ENCODE measurements at places on chromosomes 11 and 22. TPM values are rescaled to one million over a fixed set of nuclear protein-coding genes. Genes with fewer than 3 reads are reported as not detected.

Gene CASP5
- not detected for total RNA-seq

Gene LIPT2
- 4.1 TPM for total RNA-seq

Gene BTBD18
- total RNA-seq, result not detected

Gene IGSF9B
- total RNA-seq, result 279 TPM

Gene DAGLA
- total RNA-seq, result 0.11 TPM

DNA sequence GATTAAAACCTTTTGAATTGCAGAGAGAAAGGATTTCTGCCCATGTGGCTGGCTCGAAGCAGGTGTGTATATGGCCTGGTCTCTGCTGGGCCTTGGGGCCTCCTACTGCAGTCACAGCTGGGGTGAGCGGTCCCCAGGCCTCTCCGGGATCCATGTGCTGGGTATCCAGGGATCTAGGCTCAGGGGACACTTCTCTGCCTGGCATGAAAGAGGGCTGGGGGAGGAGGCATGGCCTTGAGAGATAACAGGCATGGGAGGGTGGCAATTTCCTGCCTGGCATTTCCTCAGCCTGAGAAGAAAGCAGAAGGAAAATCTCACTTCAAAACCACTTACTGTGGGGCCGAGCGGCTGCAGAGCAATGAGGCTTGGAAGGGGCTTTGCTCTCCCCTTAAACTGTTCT lies 20.3 kb upstream of the PARVG start:
- no peak for ATAC-seq

- no peak for ATAC-seq
Measured at GRCh38 chr11:81700076-81700475, 1033.6 kb downstream of the FAM181B start.

GRCh38 chr11:46450846-46451477 lies 59.4 kb upstream of the CHRM4 start:
- ATAC-seq, result no peak

DNA sequence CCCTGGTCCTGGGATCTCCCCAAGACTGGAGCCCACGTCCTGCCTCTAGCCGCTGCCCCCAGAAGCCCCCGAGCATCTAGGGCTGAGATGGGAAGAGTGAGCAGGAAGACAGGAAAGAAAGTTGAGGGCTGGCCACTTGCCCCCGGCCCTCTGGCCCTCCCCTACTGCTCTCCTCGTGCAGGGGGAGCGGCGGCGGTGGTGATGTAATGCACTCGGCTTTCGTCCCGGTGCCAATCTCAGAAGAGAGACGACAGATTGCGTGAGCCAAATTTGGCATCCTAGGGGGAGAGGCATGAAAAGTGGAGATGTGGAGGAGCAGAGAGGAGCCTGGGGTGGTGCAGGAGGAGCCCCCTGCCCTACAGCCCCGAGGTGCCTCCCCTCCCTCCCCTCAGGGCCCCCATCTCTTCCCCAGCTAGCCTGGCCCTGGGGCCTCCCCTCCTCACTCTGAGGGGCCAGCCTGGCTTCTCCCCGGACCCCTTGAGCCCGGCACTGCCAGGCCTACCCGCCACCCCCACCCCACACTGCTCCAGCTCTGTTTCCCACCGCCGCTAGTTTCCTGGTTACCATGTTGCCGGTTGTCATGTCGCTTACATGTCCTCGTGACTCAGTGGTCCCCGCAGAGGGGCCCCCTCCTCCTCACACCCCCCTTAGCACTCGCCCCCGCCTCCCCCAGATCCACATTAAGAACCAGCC lies 2.5 kb downstream of the KCNJ4 start:
- ATAC-seq, result no peak

DNA sequence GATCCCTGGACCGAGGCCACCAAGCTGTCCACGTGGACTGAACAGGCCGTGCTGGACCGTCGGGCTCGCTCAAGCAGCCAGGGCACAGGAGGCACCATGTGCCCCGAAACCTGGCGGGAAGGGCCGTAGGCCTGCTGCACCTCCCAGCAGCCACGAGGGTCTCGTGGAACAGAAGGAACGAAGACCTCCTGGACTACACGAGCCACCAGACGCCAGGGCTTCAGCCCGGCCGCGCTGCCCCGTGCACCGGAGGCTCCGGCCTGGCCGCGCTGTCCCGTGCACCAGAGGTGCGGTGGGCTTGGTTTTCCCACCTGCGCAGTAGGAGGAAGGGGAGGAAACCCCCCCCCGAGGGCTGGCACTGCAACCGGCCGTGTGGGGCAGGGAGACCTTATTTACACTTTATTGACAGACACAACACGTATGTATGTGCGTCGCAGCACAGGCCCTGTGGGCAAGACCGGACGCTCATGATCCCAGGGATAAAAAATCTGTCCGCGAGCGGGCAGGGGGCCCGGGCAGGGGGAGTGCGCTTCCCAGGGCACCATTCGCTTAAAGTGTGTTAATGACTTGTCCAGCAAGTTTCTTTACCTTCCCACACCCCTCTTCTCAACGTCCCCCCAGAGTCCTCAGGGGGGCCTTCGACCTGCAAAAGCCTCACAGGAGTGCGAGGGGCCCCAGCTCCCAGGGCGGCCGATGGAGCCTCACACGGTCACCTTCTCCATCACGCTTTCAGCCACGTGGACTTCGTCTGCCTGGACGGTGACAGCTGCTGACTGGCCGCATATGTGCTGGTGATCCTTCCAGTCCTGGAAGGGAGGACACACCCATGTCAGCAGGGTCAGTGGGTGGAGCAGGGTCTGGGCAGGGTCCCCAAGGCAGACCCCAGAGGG lies 7.0 kb downstream of the DRD4 start:
- no peak for ATAC-seq

DNA sequence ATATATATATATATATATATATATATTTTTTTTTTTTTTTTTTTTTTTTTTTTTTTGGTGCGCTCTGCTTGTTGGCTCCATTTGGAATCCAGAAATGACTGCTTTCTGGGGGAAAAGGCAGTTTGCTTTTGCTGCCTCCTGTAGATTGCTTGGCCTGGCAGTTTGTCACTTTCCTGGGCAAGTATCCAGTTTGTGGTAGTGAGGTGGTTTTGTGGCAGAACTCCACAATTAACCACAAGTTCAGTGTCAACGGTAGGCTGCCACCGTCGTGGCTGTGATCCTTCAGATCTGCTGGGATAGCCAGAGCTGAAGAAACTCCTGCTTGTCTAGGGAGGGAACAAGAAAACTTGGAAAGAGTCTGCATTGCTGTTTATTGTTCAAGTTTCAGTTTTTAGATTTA lies 5.0 kb upstream of the PDE3B start:
- no peak for ATAC-seq

All from activated T-helper 17 cell treated with anti-CD3 and anti-CD28 coated beads, Interleukin-2, amount 50 U/mL, for 72 hours (primary cell).